ENCODE measurements at places on chromosomes 3 and 15. TPM values are rescaled to one million over a fixed set of nuclear protein-coding genes. Genes with fewer than 3 reads are reported as not detected.

SI gene
- not detected for total RNA-seq

FAM3D gene
- 0.83 TPM for total RNA-seq

TIGIT gene
- total RNA-seq = not detected

KLHL25 gene
- total RNA-seq = 8.6 TPM

DNA sequence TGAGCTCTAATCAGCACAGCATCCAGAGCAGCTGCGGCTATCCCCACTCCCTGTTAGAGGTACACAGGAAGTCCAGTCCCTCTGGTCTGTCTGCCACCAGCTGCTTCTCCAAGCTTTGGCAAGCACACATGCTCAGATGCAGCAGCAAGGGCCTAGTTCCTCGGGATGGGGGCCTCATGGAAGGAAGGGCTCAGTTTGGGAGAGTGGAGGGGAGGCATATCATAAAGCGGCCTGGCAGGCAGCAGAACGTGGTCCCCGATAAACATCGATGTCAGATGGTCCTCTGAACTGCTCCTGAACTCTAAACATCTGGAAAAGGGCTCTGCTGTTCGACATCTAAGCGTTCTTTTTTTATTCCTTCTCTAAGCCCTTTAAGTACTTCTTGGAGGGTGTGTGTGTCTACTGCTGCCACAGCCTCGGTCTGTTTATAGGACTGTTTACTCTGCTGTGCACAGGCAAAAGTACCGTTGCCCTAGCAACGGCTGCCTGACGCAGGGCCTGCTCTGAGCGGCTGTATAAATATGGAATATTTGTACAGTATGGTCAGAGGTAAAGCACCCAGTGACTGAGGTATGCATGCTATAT, 74.6 kb downstream of the PRICKLE2 start:
- H3K4me1 ChIP-seq = peaks cover 5% of the 10 kb centered on the region
- no peak overlapping the region for H3K4me3 ChIP-seq
- H3K27ac ChIP-seq = peak overlapping the region; percentile 74
- H3K27me3 ChIP-seq = no peaks in the 10 kb centered on the region

DNA sequence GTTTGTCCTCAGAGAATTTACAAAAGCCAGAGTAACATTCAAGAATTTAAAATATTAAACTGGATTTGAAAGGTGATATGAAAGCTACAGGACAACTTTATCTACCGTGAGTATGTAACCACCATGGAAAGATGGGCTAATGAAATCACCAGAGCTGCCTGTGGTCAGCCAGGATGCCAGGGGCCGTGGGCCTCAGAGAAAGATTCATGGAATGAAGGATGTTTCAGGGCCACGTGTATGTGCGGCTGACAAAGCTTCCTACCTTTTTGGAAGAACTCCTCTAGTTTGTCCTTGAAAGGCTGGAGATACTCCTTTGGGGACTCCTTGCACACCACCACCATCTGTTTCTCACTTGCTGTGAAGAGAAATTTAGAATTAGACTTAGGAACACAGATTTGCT, 138.9 kb downstream of the GREM1 start:
- DNase-seq = no peak
- no peak overlapping the region for H3K27ac ChIP-seq
- H3K36me3 ChIP-seq = no peaks in the 10 kb centered on the region
- no peak overlapping the region for H3K4me3 ChIP-seq

DNA sequence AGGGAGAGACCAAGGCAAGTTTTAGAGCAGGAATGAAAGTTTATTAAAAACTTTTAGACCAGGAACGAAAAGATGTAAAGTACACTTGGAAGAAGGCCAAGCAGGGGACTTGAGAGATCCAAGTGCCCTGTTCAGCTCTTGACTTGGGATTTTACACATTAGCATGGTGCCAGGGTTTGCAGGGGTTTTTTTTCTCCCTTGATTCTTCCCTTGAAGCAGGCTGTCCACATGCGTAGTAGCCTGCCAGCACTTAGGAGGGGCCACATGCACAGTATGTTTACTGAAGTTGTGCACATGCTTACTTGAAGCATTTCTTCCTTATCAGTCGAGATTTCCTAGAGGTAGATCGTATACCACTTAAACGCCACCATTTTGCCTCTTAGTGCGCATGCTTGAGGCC, 277.5 kb upstream of the AGTR1 start:
- no peak for DNase-seq
- H3K4me1 ChIP-seq = no peaks in the 10 kb centered on the region
- no peak overlapping the region for H3K4me3 ChIP-seq
- no peaks in the 10 kb centered on the region for H3K36me3 ChIP-seq
- no peak overlapping the region for H3K27ac ChIP-seq
- H3K27me3 ChIP-seq = no peaks in the 10 kb centered on the region

DNA sequence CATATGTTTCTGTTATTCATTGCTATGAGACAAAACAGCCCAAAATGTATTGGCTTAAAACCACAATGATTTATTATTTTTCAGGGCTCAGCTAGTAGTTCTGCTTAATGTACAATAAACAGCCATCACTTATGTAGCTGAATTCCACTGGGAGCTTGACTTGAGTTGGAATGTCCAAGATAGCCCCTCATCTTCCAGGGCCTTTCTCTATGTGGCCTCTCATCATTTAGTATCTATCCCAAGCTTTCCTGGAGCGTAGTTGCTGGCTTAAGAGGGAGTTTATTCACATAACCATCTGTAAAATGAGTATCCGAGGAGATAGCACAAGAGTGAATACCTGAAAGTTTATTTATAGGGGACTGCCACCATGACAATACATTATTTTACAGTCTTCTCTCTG, 176.8 kb downstream of the EPHA6 start:
- no peak overlapping the region for H3K4me3 ChIP-seq
- no peaks in the 10 kb centered on the region for H3K4me1 ChIP-seq
- no peak overlapping the region for H3K27ac ChIP-seq
- H3K27me3 ChIP-seq = no peaks in the 10 kb centered on the region

GRCh38 chr15:50260969-50261496, 4.5 kb downstream of the HDC start:
- H3K4me3 ChIP-seq = no peak overlapping the region
- DNase-seq = no peak
- H3K4me1 ChIP-seq = no peaks in the 10 kb centered on the region
- H3K27me3 ChIP-seq = no peaks in the 10 kb centered on the region
- H3K36me3 ChIP-seq = no peaks in the 10 kb centered on the region
